Activated CD8-positive, alpha-beta memory T cell treated with anti-CD3 and anti-CD28 coated beads for 1 hour (primary cell): ENCODE measurements at places on chromosomes 3 and 15.

GRCh38 chr3:191762323-191762960 is 301.5 kb downstream of the PYDC2 start:
- DNase-seq = no peak

GRCh38 chr3:187782006-187782405 is 36.7 kb upstream of the BCL6 start:
- no peak for DNase-seq

- no peak for DNase-seq
Observed at GRCh38 chr3:65268426-65268825, 580.6 kb upstream of the ADAMTS9 start.

DNA sequence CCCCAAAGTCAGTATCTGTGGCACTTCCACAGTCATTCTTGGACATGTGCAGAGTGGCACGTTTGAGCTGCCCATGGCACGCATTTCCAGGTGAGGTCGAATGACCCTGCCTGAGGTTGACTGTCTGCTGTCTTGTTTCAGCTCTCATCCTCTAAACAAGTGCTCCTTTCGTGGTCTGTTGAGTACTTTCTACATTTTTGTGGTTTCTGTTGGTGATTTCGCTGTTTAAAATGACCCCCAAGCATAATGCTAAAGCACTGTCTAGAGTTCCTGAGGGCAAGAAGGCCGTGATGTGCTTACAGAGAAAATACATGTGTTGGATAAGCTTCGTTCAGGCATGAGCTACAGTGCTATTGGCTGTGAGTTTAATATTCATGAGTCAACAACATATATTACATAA is 40.0 kb upstream of the SAMMSON start:
- DNase-seq = no peak

GRCh38 chr15:71080705-71081104 is 34.6 kb upstream of the THSD4 start:
- no peak for DNase-seq

DNA sequence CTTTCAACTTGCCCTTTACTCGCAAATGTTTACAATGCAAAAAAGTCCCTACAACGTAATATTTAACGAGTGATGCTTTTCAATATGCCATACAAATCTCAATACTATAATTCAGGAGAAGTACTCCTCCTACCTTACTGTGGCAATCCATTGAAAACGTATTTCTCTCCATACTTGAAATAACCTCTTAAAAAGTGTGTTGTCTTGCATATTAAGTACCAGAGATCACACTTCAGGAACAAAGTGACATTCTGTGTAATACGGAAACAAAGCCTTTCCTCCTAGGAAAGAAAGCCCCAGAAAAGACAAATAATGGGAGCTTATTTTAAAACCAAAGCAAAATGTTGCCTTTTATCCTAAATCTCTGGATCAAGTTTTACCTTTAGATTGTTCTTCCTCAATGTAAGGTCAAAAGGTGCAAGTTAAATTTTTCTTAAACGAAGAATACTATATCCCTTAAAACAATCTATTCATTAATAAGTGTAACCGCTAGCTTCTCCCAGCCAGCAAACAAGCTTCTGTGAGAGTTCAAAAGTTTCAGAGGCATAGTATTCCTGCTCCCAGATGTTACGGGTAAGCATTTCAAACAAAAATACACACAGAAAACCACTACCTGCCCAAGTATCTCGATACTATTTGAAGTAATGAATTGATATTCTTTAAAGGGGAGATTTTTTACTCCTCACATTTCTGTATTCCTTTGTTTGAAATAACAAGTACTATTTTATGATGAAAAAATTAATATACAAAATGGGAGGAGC is 1.7 kb downstream of the TJP1 start:
- DNase-seq = no peak
